Stimulated activated CD4-positive, alpha-beta T cell treated with anti-CD3 and anti-CD28 coated beads, Interleukin-4, amount 100 ng/mL, for 24 hours (primary cell): ENCODE measurements at places on chromosomes 12 and 14.

GRCh38 chr12:25286837-25287236 lies 36.1 kb upstream of the KRAS start:
- no peak for DNase-seq

DNA sequence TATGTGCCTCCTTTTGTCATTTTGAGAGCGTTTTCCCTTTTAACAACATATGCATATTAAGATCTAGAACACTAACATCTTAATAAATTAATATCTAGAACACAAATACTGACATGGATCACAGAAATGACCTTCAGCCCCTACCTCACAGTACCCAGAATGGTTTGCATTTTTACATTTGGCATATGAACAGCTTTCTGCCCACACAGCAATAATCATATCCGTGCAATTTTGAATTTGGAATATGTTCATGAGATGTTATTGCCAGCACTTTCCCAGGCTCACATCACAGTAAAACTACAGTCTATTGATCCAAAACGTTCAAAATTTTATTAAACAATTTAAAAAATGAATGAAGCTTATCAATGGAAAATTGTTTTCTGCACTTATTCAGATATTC lies 114.6 kb downstream of the SLC25A21 start:
- no peak for DNase-seq

- DNase-seq, result no peak
These were observed 1.8 kb downstream of the ARID2 start for GRCh38 chr12:45731190-45731775.

GRCh38 chr14:104795781-104796686 lies 486 bp upstream of the AKT1 start:
- peak; percentile 34 for DNase-seq

DNA sequence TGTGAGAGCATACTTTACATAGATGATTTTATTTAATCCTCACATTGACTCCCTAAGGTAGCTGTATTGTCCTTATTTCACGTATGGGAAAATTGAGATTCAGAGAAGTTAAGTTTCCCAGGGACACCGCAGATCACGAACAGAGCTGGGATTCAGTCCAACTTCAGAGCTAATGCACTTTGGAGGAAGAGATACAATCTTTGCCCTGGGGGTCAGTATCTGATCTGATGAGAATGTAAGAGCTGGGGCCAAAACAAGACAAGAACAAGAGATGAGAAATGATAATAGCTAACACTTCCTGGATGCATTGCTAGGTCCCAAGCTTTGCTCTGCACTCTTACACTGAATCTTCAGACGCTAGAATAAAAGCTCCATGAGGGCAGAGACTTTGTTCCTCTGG lies 6.0 kb upstream of the CSAD start:
- no peak for DNase-seq
